Nephron progenitor cell (in vitro differentiated cells): ENCODE measurements at places on chromosomes 4 and X.

- no peak for DNase-seq
Measured at GRCh38 chrX:118257781-118258180, 88.1 kb upstream of the WDR44 start.

DNA sequence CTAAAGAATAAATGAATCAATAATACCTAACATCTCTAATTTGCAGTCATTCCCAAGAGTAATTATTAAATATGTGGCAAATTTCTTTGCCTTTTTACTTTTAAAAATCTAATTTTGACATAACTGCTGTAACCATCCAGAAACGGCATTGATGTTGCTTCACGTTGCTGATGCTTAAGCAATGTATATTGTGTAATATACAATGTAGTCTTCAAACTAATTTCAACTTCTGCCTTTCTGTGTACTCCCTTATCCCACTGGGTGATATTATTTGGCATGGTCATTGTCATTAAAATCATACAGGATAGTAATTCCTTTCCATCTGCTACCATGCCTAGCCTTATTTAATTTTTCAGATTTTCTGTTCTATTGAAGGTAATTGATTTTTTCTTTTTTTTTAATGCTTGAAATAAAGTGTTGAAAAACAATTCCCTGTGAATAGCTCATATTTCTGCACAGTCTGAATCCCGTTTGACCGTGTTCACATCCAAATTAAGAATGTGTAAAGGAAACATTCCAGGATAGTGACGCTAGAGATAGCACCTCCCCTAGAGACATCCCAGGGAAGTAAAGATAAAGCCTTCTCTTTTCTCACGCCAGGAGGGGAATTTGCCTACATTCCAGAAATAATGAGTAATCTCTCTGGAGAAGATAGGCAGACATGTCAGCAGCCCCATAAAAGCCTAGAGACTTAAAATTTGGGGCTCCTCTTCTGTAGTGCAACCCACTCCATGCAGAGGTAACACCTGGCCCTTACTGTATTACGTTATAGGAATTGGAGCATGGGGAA lies 8.6 kb downstream of the FAM200B start:
- no peak for DNase-seq

GRCh38 chr4:26807330-26807729 lies 53.3 kb upstream of the STIM2 start:
- DNase-seq: no peak

DNA sequence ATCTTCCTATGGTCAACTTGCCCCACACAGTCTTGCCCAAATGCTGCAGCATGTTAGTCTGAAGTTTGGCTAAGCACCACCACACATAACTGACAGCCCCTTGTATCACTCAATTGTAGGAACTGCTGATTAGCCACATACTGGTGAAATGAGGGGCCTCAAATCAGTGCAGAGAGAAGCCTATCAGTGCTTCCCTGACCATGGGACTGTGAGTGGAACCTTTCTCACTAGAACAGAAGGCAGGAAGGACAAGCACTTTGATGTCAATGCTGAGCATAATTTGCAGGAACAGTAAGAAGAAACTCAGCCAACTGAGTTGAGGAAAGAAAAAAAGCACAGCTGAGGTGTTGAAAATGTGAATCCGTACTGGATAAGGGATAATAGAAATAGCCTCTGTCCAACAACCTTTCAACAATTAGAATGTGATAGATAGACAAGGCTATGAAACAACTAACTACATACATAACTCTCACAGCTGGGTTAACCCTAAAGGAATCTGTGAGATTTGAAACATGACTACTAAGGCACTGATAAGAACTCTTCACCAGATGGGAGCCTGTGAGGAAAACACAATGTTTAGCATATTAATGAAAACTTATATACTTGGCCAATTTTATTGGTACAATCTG lies 136.6 kb upstream of the SH3RF1 start:
- no peak for DNase-seq

DNA sequence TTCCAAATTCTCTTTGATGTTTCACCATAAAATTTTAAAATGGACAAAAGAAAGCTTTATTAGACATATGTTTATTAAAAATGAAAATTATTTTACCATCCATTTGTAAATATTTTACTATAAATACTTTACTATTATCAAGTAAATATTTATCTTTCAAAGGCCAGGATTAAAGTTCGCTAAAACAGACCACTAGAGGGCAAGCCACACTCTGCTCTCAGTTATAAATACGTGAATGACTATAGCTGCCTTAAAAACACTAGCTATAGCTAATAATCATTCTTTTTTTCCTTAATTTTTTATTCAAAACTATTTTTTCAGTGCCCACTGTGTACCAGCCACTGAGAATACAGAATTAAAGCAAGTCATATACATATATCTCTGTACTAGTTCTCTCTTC lies 38.6 kb downstream of the UNC5C start:
- DNase-seq: no peak

- DNase-seq: no peak
Measured at GRCh38 chr4:122539861-122540465, 80.9 kb downstream of the IL21 start.
